ENCODE measurements at places on chromosomes 2 and 18. TPM values are rescaled to one million over a fixed set of nuclear protein-coding genes. Genes with fewer than 3 reads are reported as not detected.

Gene GREB1
- total RNA-seq = 2.5 TPM

Gene MAIP1
- 18.1 TPM for total RNA-seq

Gene LRP2
- not detected for total RNA-seq

Gene SLC30A3
- total RNA-seq = not detected

Gene ABCG5
- not detected for total RNA-seq

GRCh38 chr2:133489146-133489545 is 79.1 kb downstream of the NCKAP5 start:
- no peak for DNase-seq

DNA sequence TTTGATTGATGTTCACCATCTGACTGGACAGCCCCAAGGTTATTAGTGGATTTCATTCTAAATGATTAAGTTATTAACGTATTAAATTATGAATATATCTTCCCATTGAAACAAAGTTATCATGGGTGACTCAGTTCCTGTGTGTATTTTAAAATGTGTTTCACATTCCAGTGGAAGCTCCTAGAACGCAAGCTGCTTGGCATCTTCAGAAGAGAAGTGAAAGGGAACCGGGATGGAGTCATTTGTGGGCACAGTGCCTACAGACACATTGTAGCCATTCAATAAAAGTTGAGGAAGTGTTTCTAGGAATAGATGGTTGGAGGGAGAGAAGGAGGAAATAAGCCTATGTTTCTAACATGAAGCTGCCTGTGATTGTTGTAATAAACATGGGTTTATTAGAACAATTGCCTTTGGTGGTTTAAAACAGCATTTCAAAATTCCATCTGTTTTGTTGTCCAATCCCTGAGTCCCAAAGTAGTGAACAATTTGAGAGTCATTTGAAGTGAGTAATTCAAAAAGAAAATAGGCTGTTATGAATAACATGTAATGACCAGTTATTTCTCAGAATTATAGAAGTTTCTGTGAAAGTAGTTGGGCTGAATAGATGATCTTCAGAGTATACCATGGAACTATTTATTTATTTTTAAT is 143.5 kb downstream of the PKP4 start:
- peak; percentile 82 for DNase-seq

- DNase-seq = no peak
Measured at GRCh38 chr2:53867773-53868172, 8.0 kb upstream of the GPR75 start.

DNA sequence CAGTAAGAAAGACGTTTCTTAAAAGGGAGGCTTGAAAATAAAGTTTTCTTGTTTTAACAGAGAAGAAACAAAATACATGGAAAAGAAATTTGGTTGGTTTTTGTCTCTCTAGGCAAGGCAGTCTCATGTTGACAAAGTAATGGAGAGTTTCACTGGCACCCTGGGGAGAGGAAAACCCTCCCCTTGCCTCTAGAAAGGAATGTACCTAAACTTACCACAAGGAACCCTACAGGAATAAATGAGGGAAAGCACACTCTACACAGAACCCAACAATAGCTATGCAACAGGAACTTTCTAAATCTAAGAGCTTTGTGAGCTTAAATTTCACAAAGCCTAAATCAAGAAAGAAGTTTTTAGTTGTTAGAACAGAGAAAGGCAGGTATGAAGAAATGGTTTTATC is 37.0 kb downstream of the FIGN start:
- DNase-seq = no peak

- DNase-seq = no peak
Measured at GRCh38 chr2:164115806-164116205, 380.0 kb upstream of the FIGN start.

GRCh38 chr2:111184725-111185310 is 64.1 kb downstream of the BCL2L11 start:
- DNase-seq = no peak

- DNase-seq = no peak
Measured at GRCh38 chr2:111037128-111037527, 83.6 kb upstream of the BCL2L11 start.

DNA sequence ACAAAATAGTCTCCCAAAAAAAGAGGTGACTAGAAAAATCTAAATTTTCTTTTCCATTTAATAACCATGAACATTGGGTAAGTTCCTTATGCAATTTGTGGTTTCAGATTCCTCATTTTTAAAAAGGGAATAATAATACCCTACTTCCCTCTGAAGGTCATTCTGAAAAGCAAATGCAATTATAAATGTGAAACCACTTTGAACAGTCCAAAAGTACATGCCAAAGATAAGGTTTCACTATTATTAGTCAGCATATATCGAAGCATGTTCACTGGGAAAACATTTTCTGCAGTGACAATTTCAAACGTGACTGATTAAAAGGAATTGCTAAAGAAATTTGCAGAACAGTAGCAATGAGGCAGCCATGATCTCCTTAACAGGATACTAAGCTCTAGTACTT is 100.1 kb upstream of the RNF152 start:
- DNase-seq = no peak

DNA sequence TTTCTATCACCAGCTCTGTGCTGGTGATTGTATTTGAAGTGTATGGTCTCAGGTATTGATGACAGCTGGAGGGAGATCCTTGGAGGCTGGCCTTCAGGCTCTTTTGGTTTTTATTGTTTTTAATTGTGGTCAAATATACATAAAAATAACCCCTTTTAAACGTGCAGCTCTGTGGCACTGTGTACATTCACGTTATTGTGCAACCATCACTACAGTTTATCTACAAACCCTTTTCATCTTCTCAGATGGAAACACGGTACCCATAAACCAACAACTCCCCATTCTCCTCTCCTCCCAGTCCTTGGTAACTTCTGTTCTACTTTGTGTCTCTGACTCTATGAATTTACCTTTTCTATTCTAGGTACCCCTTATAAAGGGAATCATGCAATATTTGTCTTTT is 79.3 kb upstream of the ATP8B1 start:
- no peak for DNase-seq

DNA sequence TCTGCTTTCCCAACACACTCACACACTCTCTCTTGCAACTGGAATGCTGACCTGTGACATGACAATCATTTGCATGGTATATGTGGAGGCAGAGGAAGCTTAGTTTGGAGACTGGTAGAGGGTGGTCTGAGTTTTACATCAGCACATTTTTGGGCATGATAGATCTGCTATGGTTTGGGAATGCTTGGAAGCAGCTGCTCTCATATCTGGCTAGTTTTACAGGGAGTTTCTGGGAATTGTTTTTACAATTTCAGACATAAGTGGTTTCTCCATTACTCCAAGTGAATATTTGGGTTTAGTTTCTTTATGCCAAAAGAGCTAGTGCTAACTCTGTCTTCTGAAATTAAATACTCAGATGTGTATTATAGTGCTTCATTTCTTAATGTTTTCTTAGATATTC is 977.6 kb downstream of the SUCLG1 start:
- DNase-seq = no peak

GRCh38 chr2:211816754-211817153 is 721.8 kb downstream of the ERBB4 start:
- no peak for DNase-seq

DNA sequence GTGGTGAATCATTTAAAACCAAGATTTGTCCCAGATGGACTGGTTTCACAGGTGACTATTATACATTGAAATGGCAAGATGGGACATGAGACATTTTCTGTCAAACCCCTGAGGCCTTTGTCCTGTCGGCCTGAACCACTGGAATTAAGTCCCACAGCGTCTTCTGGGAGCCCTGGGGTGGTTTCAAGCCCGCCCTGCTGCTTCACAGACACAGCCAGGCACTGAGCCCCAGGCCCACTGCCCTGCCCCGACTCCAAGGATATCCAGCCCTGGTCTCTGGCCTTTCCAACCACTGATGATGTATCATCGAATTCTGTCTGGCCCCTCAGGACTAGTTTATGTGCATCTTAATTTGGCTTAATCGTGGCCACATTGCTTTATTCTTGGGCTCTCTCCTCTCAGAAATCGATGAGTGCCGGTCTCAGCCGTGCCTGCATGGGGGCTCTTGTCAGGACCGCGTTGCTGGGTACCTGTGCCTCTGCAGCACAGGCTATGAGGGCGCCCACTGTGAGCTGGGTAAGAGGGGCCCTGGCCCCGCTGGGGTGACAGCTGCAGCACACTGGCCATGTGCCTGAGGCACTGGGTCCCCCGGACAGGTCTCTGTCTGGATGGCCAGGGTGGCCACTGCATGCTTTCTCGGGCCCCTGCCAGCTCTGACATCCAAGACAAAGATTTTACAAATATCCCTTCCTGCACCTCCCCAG is 39.5 kb downstream of the MTERF4 start:
- no peak for DNase-seq

- no peak for DNase-seq
Measured at GRCh38 chr18:32670727-32671126, 102.1 kb downstream of the KLHL14 start.

DNA sequence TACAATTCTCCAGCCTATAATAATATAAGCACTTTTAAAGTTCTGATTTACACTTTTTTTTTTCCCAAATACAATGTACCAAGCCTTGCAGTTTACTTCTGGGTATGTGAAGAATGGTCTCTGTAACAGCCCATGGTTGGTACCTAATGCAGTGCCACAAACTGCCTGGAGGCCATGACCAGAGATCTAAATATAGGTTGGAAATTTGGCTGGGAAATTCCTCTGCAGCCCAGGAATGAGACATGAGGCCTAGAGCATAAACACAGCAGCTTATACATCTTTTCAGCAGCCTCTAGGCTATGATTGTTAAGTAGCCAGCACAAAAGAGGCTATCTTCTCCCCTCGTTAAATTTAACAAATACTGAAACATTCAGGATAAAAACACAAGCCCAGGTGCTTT is 432.0 kb upstream of the FAM98A start:
- no peak for DNase-seq

GRCh38 chr2:86649119-86649947 is 25.7 kb upstream of the RNF103 start:
- DNase-seq = peak; percentile 42

DNA sequence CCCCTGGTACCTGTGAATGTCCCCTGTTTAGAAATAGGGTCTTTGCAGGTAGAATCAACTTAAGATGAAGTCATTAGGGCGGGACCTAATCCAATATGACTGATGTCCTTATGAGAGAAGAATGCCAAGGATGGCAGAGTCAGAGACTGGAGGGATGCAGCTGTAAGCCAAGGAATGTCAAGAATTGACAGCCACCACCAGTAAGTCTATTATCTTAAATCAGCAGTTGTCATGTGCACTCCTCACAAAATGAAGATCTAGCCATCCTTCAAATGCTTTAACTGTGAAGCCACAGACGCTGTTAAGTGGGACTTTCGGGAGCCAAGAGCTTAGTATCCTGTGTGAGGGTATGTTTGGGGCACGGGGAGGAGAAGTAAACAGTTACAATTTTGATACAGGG is 83.2 kb downstream of the ITGA4 start:
- no peak for DNase-seq

DNA sequence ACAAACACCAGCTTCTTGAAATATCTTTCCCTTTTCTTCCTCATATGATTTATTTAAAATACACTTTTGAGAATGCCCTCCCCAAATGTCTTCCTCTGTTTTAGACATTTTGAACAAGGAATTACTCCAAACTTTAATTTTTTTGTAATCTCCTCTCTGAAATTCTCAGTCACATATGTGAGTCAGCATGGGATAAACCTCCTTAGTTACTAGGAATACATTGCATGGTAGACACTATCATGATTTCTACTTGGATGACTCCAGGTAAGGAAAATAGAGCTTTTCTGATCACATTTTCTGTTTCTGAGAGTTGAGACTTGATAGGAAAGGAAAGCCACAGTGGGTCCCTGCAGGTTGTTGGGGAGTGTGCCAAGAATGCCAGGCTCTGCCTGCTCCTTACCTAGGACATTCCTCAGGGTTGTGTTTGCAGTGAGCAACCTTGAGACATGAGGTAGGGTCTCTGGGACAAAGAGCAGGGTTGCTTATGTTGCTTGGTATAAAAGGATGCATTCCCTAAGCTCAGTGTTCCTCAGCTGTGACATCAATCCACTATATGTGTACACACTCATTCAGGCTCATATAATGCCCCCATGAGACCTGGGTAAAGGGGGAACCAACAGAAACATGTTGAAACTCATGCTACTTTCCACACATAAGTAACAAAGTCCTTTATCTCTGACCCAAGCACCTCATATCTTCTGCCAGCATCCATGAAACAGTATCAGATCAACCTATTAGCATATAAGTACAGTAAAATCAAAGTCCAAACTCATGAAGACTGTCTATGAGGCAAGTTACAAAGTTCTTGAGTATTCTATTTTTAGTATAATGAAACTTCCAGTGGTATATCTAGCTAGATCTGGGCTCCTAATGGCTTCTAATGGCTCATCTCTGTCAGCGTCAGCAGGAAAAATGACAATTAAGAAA is 112.8 kb upstream of the SCN1A start:
- DNase-seq = no peak
